ENCODE measurements at places on chromosomes 4 and X. TPM values are rescaled to one million over a fixed set of nuclear protein-coding genes. Genes with fewer than 3 reads are reported as not detected.

DNA sequence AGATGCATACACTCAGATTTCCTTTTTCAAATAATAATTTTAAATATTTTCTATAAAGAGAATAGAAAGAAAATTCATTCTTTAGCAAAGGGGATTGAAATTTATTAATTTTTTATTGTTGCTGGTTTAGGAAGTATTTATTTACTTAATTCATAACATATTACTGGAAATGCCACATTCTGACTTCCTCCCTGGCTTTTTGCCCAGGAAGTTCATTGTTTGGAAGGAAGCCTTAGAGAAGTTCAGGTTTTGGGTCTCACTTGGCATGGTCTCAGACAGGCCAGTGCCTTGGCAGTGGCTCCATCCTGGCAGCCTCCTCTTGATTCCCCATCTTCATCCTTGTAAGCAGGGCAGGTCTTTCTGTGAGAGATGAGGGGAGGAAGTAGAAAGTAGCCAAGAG, 50.5 kb downstream of the IL15 start:
- DNase-seq, result no peak
- H3K27me3 ChIP-seq, result no peaks in the 10 kb centered on the region
- no peak overlapping the region for H3K4me3 ChIP-seq
- no peaks in the 10 kb centered on the region for H3K4me1 ChIP-seq

DNA sequence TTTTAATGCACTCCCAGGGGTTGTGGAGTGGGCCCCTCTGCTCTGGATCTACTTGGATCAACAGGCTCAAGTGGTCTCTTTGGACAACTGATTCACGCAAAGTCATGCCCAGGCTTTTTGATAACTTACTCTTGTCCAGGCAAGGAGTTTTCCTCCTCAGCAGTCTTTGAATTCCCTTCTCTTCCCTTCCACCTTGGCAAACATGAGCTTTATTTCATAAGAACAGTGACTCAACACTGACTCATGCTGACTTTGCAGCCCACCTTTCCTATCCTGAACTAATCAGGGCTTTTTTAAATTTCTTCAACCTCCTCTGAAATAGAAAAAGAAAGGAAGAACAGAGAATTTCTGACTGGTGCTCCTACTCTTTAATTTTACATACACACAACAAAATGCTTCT, 132.1 kb upstream of the LDB2 start:
- H3K36me3 ChIP-seq, result no peaks in the 10 kb centered on the region
- H3K4me1 ChIP-seq, result no peaks in the 10 kb centered on the region
- H3K27ac ChIP-seq, result no peak overlapping the region
- no peak for DNase-seq

F8A1 gene
- 25.0 TPM for total RNA-seq

TAF7L gene
- total RNA-seq, result 0.19 TPM

DNA sequence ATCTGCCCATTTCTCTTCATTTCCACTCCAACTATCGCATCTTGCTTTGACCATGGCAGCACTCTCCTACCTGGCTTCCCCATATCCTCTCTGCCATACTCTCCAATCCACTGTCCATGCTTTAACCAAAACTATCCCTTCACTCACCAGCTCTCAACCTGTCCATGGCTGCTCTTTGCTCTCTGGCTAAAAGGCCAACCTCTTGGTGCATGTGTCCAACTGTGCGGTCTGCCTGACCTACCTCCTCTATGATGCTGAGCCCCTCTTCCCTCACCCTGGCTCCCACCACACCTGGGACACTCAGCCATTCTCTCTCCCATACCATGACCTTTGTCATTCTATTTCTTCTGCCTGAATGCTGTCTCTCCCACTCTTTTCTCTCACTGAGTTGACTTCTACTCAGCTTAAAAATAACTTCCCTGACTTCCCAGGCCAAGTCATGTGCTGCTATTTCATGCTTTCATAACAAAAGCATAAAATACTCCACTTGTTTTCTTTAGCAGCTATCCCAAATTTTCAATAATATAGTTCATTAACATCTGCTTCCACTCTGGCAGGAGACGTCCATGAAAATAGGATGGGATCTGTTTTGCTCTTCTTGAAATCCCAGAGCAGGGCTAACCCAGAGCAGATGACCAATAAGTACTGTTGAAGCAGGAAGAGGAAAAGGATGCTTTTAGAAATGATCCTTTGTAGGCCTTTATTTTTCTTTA, 29.8 kb upstream of the KLF3 start:
- H3K4me1 ChIP-seq, result peaks cover 2% of the 10 kb centered on the region
- H3K27ac ChIP-seq, result no peak overlapping the region
- H3K36me3 ChIP-seq, result no peaks in the 10 kb centered on the region
- DNase-seq, result no peak
- H3K27me3 ChIP-seq, result peaks cover 26% of the 10 kb centered on the region

LGI2 gene
- total RNA-seq, result not detected

MAMLD1 gene
- total RNA-seq, result 14.2 TPM

GRCh38 chr4:68896749-68897148, 54.9 kb downstream of the UGT2A3 start:
- no peaks in the 10 kb centered on the region for H3K36me3 ChIP-seq
- DNase-seq, result no peak
- no peak overlapping the region for H3K27ac ChIP-seq
- H3K4me1 ChIP-seq, result no peaks in the 10 kb centered on the region
- H3K27me3 ChIP-seq, result no peaks in the 10 kb centered on the region
- H3K4me3 ChIP-seq, result no peak overlapping the region

GRCh38 chr4:97665553-97665952, 477.7 kb downstream of the STPG2 start:
- no peak overlapping the region for H3K4me3 ChIP-seq
- H3K27ac ChIP-seq, result no peak overlapping the region
- no peaks in the 10 kb centered on the region for H3K27me3 ChIP-seq
- no peaks in the 10 kb centered on the region for H3K36me3 ChIP-seq
- H3K4me1 ChIP-seq, result no peaks in the 10 kb centered on the region

GRCh38 chrX:69185886-69186285, 20.6 kb upstream of the PJA1 start:
- H3K4me1 ChIP-seq, result no peaks in the 10 kb centered on the region
- H3K36me3 ChIP-seq, result no peaks in the 10 kb centered on the region
- no peak overlapping the region for H3K27ac ChIP-seq
- no peak overlapping the region for H3K4me3 ChIP-seq

TCEAL6 gene
- total RNA-seq, result not detected

GRCh38 chrX:115449742-115450141, 111.2 kb upstream of the PLS3 start:
- H3K27me3 ChIP-seq, result no peaks in the 10 kb centered on the region
- no peak overlapping the region for H3K27ac ChIP-seq
- no peak for DNase-seq
- no peak overlapping the region for H3K4me3 ChIP-seq
- no peaks in the 10 kb centered on the region for H3K36me3 ChIP-seq

- no peak overlapping the region for H3K4me3 ChIP-seq
- H3K27ac ChIP-seq, result no peak overlapping the region
- H3K36me3 ChIP-seq, result no peaks in the 10 kb centered on the region
- H3K4me1 ChIP-seq, result no peaks in the 10 kb centered on the region
Observed at GRCh38 chrX:147119088-147119487, 304.5 kb upstream of the CXorf51A start.

PGAM4 gene
- 0.79 TPM for total RNA-seq

HTRA3 gene
- total RNA-seq, result 0.12 TPM

DNA sequence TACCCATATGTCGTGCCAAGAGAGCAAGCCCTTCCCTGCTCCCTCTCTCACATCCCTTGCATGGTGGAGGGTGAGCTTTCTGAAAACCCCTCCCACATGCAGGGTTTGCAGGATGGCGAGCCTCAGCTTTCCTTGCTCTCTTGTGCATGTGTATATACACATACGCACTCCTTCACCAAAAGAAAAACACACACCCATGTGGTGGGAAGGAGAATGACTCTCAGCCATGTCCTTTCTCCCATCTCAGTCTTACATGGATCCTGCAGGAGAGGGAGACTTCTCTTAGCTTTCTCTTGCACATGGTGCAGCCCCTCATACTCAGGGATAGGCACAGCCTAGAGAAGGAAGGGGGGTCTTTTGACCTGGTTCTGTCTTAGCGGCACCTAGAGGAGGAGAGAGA, 81.1 kb downstream of the CLCN5 start:
- DNase-seq, result no peak
- H3K36me3 ChIP-seq, result no peaks in the 10 kb centered on the region
- H3K4me3 ChIP-seq, result no peak overlapping the region
- H3K27ac ChIP-seq, result no peak overlapping the region
- no peaks in the 10 kb centered on the region for H3K27me3 ChIP-seq

- H3K4me3 ChIP-seq, result no peak overlapping the region
- H3K27me3 ChIP-seq, result no peaks in the 10 kb centered on the region
- DNase-seq, result no peak
- H3K4me1 ChIP-seq, result no peaks in the 10 kb centered on the region
Observed at GRCh38 chr4:188989371-188989770, 850.1 kb downstream of the TRIML1 start.

SHROOM2 gene
- total RNA-seq, result not detected

RNF113A gene
- 25.2 TPM for total RNA-seq

DNA sequence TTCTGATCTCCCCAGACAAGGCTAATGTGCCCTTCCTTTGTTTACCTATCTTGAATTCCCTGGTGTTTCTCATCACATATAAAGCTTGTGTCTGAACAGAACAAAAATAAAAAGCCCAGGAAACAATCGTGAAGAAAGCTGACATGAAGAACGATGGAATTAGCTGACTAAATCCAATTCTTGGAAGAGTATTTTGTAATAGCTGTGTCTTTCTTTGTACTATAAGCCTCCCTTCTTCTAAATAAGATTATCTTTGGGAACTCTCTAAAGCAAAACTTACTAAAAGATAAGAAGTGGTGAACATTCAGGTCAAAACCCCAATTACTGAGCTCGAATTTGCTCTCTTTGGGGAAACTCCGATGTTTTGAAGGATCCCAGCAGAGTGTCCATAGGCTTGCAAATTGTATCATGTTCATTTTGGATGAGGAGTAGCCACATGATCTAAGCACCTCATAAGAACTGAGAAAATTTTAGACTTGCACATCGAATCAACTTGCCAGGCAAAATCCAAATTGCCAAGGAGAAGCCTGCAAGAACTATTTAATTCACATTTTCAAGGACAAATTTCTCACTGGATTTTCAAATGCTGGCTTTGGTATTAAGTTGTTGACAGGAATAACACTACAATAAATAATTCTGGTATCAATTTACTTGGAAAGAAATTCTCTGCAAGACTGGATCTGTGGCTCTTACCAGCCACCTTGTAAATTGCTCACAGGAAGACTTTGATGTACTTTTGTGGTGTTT, 106.2 kb downstream of the LNX1 start:
- H3K27ac ChIP-seq, result no peak overlapping the region
- DNase-seq, result no peak
- H3K4me1 ChIP-seq, result no peaks in the 10 kb centered on the region
- no peak overlapping the region for H3K4me3 ChIP-seq
- H3K36me3 ChIP-seq, result no peaks in the 10 kb centered on the region

DNA sequence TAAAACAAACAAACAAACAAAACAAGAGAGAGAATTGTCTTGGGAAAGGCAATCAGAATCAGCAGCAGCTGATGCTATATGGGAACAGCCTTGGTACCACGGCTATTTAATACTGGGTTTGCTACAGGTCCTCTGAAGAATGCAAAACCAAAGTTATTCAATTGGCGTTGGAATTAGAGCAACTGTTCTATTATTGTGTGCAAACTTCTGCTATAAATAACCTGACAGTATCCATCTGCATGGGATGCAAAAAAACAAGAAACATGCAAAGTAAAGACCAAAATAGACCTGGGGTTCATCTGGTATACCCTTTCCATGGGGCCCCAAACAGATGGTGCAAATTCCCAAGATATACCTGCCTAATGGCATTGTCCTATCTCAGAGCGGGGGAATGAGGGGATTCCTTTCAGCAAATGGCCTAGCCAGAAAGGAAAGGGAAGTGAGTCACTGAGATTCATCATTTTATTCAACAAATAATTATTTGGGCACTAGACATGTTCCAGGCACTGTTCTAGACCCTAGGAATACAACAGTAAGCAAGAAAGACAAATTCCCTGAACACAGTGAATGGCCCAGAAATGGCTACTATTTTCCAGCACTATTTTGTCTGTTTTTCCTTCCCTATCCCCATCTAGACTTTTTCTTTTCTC, 268.9 kb downstream of the FBXW7 start:
- no peak for DNase-seq
- H3K27me3 ChIP-seq, result peaks cover 5% of the 10 kb centered on the region
- peaks cover 4% of the 10 kb centered on the region for H3K4me1 ChIP-seq
- H3K4me3 ChIP-seq, result no peak overlapping the region

ATP1B4 gene
- total RNA-seq, result not detected

TLR1 gene
- 2.6 TPM for total RNA-seq

DNA sequence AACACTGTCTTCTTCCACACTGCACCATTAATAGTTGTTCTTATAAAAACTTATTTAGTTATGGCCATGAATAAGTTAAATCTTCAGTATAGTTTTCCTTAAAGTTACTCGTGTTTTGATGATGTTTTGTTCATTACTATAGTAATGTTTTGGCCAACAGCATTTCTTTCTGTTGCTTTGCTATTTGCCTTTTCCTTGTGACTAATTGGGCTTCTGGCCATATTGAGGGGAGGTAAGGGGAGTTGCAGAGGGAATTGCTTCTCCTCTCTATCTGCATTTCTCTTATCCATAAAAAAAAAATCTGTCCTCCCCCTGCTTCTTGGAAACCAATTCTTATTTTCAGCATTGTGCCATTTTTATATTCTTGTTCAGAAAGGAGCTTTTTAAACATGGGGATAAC, 42.7 kb upstream of the ZCCHC12 start:
- H3K27me3 ChIP-seq, result peaks cover 2% of the 10 kb centered on the region
- no peak overlapping the region for H3K27ac ChIP-seq
- no peak overlapping the region for H3K4me3 ChIP-seq
- DNase-seq, result no peak
- H3K4me1 ChIP-seq, result no peaks in the 10 kb centered on the region

GRCh38 chr4:88276952-88277710, 7.2 kb downstream of the PPM1K start:
- no peak overlapping the region for H3K4me3 ChIP-seq
- no peaks in the 10 kb centered on the region for H3K27me3 ChIP-seq
- H3K36me3 ChIP-seq, result peaks cover 48% of the 10 kb centered on the region
- no peak for DNase-seq

ABCD1 gene
- 6.6 TPM for total RNA-seq

DNA sequence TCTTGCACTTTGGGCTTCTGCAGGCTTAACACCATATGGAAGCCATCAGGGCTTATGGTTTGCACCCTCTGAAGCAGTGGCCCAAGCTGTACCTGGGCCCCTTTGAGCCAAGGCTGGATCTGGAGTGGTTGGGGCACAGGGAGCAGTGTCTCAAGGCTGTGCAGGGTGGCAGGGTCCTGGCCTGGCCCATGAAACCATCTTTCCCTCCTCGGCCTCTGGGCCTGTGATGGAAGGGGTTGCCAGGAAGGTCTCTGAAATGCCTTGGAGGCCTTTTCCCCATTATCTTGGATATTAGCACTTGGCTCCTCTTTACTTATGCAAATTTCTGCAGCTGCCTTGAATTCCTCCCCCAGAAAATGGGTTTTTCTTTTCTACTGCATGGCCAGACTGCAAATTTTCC, 134.7 kb upstream of the USP9X start:
- H3K4me3 ChIP-seq, result no peak overlapping the region
- H3K27ac ChIP-seq, result no peak overlapping the region
- peaks cover 4% of the 10 kb centered on the region for H3K4me1 ChIP-seq
- no peaks in the 10 kb centered on the region for H3K36me3 ChIP-seq
- DNase-seq, result no peak

- H3K36me3 ChIP-seq, result no peaks in the 10 kb centered on the region
- peaks cover 3% of the 10 kb centered on the region for H3K4me1 ChIP-seq
- DNase-seq, result no peak
- no peaks in the 10 kb centered on the region for H3K27me3 ChIP-seq
- H3K4me3 ChIP-seq, result no peak overlapping the region
- H3K27ac ChIP-seq, result no peak overlapping the region
Observed at GRCh38 chr4:101724093-101724492, 66.4 kb upstream of the BANK1 start.

CCDC160 gene
- total RNA-seq, result not detected

All from activated CD4-positive, alpha-beta T cell treated with anti-CD3 and anti-CD28 coated beads, Interleukin-2, amount 10 ng/mL, durations not matched to agents 24 days and 14 days (primary cell).